HCT116 (cell line): ENCODE measurements at places on chromosomes 3 and 15. TPM values are rescaled to one million over a fixed set of nuclear protein-coding genes. Genes with fewer than 3 reads are reported as not detected.

Gene GOLGA6L10
- total RNA-seq = 1.2 TPM

GRCh38 chr3:127405791-127406190 is 117.9 kb upstream of the PRR20G start:
- no peaks in the 10 kb centered on the region for H3K36me3 ChIP-seq
- no peak overlapping the region for H3K27ac ChIP-seq

DNA sequence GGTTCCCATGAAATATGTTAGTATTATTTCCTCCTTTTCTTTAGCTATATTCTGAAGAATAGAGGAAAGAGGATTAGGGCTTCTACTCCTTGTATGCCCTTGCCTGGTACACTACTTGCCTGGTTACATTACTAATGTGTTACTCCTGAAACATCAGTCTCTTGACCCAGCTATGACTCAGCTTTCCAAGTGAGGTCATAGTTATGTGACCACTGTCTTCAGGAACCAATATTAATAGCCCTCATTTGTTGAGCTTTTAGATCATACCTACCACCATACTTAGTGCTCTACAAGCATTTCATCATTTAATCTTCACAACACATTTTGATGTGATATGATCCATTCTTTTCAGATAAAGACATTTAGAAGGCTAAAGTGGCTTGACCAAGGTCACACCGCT is 60.3 kb downstream of the CMSS1 start:
- no peaks in the 10 kb centered on the region for H3K4me1 ChIP-seq
- H3K27me3 ChIP-seq = no peaks in the 10 kb centered on the region
- no peak overlapping the region for H3K4me3 ChIP-seq
- H3K27ac ChIP-seq = no peak overlapping the region
- no peaks in the 10 kb centered on the region for H3K36me3 ChIP-seq

DNA sequence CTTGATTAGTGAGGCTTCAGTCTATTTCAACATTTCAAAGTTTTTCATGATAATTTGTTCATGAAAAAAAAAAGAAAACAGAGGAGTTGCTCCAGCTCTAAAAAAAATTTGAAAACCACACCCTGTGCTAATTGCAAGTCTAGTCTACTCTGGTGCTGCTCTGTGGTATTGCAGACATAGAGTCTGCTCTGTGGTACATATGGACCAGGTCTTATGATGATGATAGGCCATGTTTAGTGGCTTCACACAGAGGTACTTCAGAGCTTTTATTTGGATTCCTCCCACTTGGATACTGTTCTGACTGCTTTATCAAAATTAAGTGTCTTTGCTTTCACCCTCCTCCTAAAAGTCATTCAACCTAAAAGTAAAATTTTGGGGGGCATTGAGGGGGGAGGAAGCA is 160.8 kb downstream of the ALCAM start:
- H3K27me3 ChIP-seq = no peaks in the 10 kb centered on the region
- H3K27ac ChIP-seq = no peak overlapping the region
- DNase-seq = no peak
- peaks cover 23% of the 10 kb centered on the region for H3K4me1 ChIP-seq
- H3K36me3 ChIP-seq = no peaks in the 10 kb centered on the region
- no peak overlapping the region for H3K4me3 ChIP-seq

GRCh38 chr3:173553635-173554280 is 156.2 kb downstream of the NLGN1 start:
- peaks cover 5% of the 10 kb centered on the region; the same call in 1 of the 2 replicates for H3K4me1 ChIP-seq
- DNase-seq = peak; percentile 31
- H3K4me3 ChIP-seq = no peak overlapping the region
- no peaks in the 10 kb centered on the region for H3K36me3 ChIP-seq
- no peak overlapping the region for H3K27ac ChIP-seq
- H3K27me3 ChIP-seq = no peaks in the 10 kb centered on the region

DNA sequence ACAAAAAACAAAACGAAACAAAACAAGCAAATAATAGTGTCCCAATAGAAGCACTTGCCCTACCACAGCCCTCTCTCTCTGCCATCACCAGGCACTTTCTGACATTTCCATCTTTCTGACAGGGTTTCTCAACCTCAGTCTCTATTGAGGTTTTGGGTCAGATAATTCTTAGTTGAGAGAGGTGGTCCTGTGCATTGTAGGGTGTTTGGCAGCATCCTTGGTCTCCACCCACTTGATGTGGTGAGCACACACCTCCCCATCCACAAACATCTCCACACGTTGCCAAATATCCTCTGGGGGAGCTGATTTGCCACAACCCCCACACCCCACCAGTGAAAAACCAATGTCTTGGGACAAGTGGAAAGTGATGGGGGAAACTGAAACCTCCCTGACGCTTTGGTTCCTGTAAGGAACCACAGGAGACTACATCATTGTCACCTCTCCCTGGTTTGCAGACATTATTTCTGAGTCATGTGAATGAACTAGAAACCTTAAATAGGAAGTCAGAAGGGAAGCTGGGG is 733.7 kb upstream of the CFAP20DC start:
- H3K27me3 ChIP-seq = no peaks in the 10 kb centered on the region
- no peak for DNase-seq
- no peak overlapping the region for H3K27ac ChIP-seq
- no peak overlapping the region for H3K4me3 ChIP-seq

DNA sequence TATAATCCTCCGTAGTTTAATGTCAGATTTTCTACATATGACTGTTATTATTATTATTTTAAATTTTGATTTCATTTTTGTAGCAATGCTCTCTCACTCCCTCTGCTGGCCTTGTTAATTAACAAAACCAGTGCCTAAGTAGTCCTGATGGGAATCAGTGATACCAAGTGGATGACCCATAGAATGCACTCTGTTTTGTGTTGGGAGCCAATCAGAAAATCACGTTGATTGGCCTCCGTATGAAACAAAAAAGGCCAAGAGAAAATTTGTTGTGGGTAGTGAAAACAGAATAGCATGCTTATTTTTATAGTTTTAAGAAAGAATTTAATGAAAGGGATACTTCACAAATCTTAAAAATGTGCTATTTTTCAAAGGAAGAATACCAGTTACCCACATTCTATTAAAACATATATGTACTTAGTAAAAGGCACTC is 34.4 kb upstream of the MEIS2 start:
- peak; percentile 54 for DNase-seq
- no peaks in the 10 kb centered on the region for H3K4me1 ChIP-seq
- no peaks in the 10 kb centered on the region for H3K36me3 ChIP-seq
- H3K4me3 ChIP-seq = no peak overlapping the region

GRCh38 chr3:126439346-126439967 is 36.2 kb downstream of the ZXDC start:
- no peak overlapping the region for H3K27ac ChIP-seq
- no peaks in the 10 kb centered on the region for H3K27me3 ChIP-seq
- DNase-seq = no peak
- H3K36me3 ChIP-seq = peaks cover 7% of the 10 kb centered on the region
- no peaks in the 10 kb centered on the region for H3K4me1 ChIP-seq

- no peak overlapping the region for H3K27ac ChIP-seq
- no peaks in the 10 kb centered on the region for H3K36me3 ChIP-seq
- H3K4me1 ChIP-seq = no peaks in the 10 kb centered on the region
- no peaks in the 10 kb centered on the region for H3K27me3 ChIP-seq
- DNase-seq = no peak
Observed at GRCh38 chr3:148847351-148847750, 17.7 kb upstream of the CPA3 start.

GRCh38 chr3:66386011-66386924 is 114.6 kb downstream of the LRIG1 start:
- no peak overlapping the region for H3K4me3 ChIP-seq
- no peaks in the 10 kb centered on the region; the same call in 1 of the 2 replicates for H3K36me3 ChIP-seq
- no peaks in the 10 kb centered on the region for H3K27me3 ChIP-seq

Gene ZDHHC23
- 22.8 TPM for total RNA-seq

Gene CLDN1
- total RNA-seq = 0.20 TPM

GRCh38 chr3:15860014-15860934 is 62.5 kb upstream of the ANKRD28 start:
- no peaks in the 10 kb centered on the region for H3K27me3 ChIP-seq
- H3K4me1 ChIP-seq = peaks cover 25% of the 10 kb centered on the region
- DNase-seq = peak; percentile 49
- H3K4me3 ChIP-seq = peak overlapping the region; percentile 62

- H3K36me3 ChIP-seq = no peaks in the 10 kb centered on the region
- no peak for DNase-seq
- H3K4me3 ChIP-seq = no peak overlapping the region
- H3K27ac ChIP-seq = no peak overlapping the region
- H3K4me1 ChIP-seq = no peaks in the 10 kb centered on the region
Observed at GRCh38 chr3:184085389-184085852, 11.4 kb upstream of the HTR3E start.

Gene CHST13
- total RNA-seq = 0.91 TPM

DNA sequence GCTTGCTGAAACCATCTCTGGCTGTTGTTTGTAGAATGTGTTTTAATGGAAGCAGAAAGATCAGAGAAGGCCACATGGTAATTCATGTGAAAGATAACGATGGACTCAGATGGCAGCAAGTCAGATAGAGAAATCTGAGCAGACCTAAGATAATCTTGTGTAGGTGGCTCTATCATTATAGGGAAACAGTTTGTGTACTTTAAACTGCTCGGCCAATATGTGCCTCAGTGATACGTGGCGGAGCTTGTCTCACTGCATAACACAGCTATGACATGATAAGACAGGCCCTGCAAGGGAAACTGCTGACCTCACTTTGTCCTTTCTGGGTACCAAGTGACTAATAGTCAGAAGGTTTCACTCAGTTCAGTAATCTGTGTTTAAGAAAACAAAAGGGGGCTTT is 51.0 kb downstream of the MME start:
- no peak for DNase-seq
- no peak overlapping the region for H3K4me3 ChIP-seq
- H3K27me3 ChIP-seq = no peaks in the 10 kb centered on the region
- no peaks in the 10 kb centered on the region for H3K36me3 ChIP-seq
- H3K27ac ChIP-seq = no peak overlapping the region

Gene NR1I2
- total RNA-seq = 0.07 TPM

- no peak overlapping the region for H3K27ac ChIP-seq
- H3K4me1 ChIP-seq = no peaks in the 10 kb centered on the region
- no peak overlapping the region for H3K4me3 ChIP-seq
- no peaks in the 10 kb centered on the region for H3K27me3 ChIP-seq
Observed at GRCh38 chr3:31354373-31354772, 178.4 kb upstream of the STT3B start.

DNA sequence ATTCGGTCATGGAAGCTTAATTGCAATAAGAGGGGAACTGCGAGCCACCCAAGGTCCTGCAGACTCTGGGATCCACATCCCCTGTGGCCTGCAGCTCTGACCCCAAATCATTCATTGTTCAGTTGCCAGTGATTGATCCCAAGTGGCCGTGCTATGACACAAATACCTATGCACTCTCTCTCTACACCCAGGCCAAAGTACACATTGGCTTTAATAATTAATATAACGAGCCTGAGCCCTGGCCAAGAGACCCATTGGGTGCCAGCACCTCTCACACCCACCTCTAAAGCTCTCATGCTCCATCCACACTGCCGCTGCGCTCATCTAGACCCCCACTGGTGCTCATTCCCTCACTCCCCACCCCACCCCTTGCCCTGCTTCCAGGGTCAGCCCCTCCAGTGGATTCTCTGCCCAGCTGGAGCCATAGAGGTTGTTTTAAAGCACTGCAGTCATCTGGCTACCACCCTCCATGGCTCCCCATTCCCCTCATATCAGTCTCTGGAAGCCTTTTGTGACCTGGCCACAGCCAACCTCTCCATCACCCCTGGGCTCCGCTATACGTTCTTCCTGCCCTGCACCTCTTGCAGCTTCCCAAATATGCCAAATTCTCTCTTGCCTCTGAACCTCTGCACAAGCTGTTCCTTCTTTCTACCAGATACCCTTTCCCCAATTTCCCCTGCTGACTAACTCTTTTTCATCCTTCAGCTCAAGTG is 37.7 kb upstream of the SLC6A6 start:
- no peaks in the 10 kb centered on the region for H3K36me3 ChIP-seq
- H3K4me3 ChIP-seq = no peak overlapping the region
- no peaks in the 10 kb centered on the region for H3K27me3 ChIP-seq

GRCh38 chr3:8663177-8664061 is 18.8 kb upstream of the SSUH2 start:
- H3K27ac ChIP-seq = no peak overlapping the region
- H3K36me3 ChIP-seq = no peaks in the 10 kb centered on the region
- H3K27me3 ChIP-seq = no peaks in the 10 kb centered on the region
- peaks cover 8% of the 10 kb centered on the region for H3K4me1 ChIP-seq
- DNase-seq = peak; percentile 71

- peak overlapping the region; percentile 73 for H3K27ac ChIP-seq
- H3K4me1 ChIP-seq = peaks cover 38% of the 10 kb centered on the region
- H3K4me3 ChIP-seq = peak overlapping the region; percentile 94
- H3K27me3 ChIP-seq = no peaks in the 10 kb centered on the region
Observed at GRCh38 chr3:12994357-12994606, 78.9 kb downstream of the IQSEC1 start.

GRCh38 chr15:40053831-40054604 is 15.0 kb upstream of the SRP14 start:
- H3K36me3 ChIP-seq = no peaks in the 10 kb centered on the region
- H3K4me1 ChIP-seq = no peaks in the 10 kb centered on the region
- no peaks in the 10 kb centered on the region for H3K27me3 ChIP-seq
- no peak overlapping the region for H3K27ac ChIP-seq
- no peak overlapping the region for H3K4me3 ChIP-seq
